ENCODE measurements at places on chromosomes 12 and 14.

GRCh38 chr12:5909560-5909959 lies 35.5 kb downstream of the ANO2 start:
- no peak for DNase-seq

- DNase-seq: no peak
Observed at GRCh38 chr14:103130017-103130764, 6.9 kb downstream of the TNFAIP2 start.

- no peak for DNase-seq
Observed at GRCh38 chr12:128829861-128830504, 6.2 kb upstream of the SLC15A4 start.

DNA sequence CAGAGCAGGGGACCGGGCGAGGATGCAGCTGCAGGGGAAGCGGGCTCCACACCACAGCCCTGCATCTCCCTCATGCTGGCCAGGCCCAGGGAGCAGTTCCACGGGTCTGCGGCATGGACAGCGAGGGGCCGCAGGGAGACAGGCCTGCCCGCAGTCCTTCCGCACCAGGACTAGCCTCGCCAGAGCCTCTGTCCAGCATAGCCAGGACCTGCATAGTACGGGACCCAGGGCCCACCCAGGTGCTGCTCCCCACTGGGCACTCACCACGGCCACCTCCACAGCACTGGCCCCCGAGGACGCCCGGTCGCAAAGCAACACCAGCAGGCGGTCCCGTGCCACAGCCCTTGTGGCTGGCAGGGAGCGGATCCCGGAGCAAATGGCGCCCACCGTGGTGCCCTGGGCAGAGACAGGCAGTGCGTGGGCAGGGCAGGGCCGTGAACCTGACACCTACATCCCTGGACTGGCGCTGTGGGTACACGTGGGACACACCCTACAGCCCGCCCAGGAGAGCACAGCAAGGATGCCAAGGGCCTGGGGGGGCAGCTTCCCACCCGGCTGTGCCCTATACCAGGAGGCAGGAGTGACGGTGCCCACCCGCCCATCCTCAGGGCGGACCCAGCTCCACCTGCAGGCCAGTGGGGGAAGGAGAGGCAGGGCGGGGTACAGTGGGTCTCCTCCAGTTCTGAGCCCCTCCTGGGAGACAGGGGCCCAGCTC lies 23.8 kb downstream of the JAG2 start:
- DNase-seq: no peak

GRCh38 chr12:52280796-52281560 lies 6.5 kb downstream of the KRT86 start:
- no peak for DNase-seq

DNA sequence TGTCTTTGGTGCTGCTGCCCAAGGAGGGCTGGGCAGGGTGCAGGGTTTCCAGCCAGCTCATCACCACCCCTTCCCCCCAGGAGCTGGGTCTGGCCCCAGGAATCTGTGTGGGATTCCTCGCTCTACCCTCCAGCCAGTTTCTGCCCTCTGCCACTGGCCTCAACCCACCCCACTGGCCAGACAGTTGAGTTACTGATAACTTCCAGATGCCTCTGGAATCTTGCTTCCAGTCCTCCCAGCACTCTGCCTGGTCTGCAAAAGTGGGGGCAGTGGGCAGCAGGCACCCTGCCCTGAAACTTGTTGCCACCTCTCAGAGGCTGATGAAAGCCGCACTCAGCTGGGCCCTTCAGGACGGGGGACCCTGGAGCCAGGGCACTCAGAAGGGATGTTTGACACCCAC lies 20.1 kb upstream of the TBX3 start:
- DNase-seq: no peak

DNA sequence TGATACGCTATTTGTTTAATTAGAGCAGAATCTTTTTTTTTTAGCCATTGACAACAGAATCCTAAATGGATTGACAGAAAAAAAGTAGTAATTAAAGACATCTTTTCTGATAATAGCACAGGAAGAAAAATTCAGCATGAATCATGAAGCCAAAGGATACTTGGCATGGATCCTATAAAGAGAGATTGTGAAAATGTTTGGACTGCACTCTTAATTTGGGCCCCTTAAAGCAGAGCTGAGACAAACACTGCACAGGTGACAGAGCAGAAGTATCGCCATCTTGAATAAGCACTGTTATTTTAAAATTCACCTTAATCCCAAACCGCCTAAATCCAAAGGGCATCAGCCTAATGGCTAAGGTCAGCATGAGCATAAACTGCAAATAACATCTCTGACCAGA lies 48.8 kb upstream of the SEL1L start:
- no peak for DNase-seq

GRCh38 chr12:63440048-63440447 lies 228.2 kb downstream of the DPY19L2 start:
- DNase-seq: no peak

GRCh38 chr12:122722387-122722786 lies 5.8 kb upstream of the HCAR3 start:
- DNase-seq: no peak

- no peak for DNase-seq
Observed at GRCh38 chr14:65164068-65164824, 61.9 kb upstream of the MAX start.

DNA sequence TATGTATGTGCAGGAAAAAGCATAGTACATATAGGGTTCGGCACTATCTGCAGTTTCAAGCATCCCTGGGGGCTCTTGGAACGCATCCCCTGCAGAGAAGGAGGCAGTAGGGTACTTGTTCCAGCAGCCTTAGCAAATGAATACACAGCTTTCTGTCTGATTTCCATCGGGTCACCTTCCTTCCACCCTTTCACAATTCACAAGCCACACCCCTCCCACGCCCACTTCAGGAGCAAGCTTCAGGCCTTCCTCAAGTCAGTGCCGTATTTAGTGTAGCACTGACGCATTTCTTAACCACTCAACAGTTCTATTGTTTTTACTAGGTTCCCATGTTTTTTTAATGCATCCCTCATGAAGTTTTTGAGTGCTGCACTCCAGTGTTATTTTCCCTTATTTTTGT lies 64.2 kb downstream of the CLMN start:
- no peak for DNase-seq

GRCh38 chr14:29262979-29263378 lies 496.4 kb downstream of the FOXG1 start:
- DNase-seq: no peak

- DNase-seq: no peak
Observed at GRCh38 chr14:101195309-101195901, 291.9 kb upstream of the RTL1 start.

GRCh38 chr12:14362352-14362751 lies 3.1 kb upstream of the ATF7IP start:
- DNase-seq: no peak

DNA sequence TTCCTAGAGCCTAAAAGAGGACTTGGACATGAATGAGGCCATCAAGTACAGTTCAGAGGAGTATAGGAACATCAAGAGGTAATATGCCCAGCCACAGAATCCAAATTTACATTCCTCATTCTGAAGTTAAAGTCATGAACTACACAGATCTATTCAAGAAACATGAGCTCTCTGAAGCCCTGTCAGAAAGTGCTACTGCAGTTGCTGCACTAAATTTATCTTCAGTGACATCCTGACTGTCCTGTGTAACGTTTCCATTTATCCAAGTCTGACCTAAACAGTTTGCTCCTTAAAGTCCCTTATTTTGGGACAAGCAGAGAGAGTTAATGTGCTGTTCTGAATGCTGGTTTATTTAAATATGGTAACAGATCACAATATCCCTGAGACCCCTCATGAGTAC lies 28.2 kb downstream of the NEK9 start:
- no peak for DNase-seq

Data from stimulated activated CD8-positive, alpha-beta memory T cell treated with anti-CD3 and anti-CD28 coated beads, Interleukin-4, amount 100 ng/mL, for 4 hours (primary cell).